ENCODE measurements at places on chromosomes 11 and 22.
A peak's percentile ranks its signal among the peaks of the same experiment; 100 is the strongest.

DNA sequence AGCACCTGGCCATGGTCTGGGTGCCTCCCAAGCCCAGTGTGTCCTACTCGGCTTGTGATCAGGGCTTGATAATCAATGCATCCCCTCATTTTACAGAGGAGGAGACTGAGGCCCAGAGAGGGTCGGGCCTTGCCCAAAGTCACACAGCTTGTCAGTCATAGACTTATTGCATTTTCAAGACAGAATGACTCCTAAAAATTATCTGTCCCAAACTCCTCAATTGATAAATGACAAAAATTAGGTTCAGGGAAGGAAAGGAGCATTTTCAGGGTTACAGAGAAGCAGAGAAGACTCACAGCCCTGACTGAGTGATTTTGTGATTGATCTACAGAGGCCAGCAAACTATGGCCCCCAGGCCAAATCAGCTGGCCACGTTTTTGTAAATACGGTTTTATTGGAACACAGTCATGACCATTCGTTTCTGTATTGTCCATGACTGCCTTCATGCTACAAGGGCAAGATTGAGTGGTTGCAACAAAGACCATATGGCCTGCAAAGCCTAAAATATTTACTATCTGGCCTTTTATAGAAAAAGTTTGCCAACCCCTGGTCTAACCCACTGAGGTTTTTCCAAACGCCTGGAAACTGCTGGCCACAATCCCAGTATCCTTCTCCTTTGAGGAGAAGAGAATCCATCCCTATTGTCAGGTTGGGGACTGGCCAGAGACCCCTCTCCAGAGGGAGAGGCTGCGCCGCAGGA lies 35.1 kb upstream of the NAV2 start:
- DNase-seq = no peak

- no peak overlapping the region for H3K27ac ChIP-seq
- H3K36me3 ChIP-seq = no peaks in the 10 kb centered on the region
- no peak overlapping the region for H3K4me3 ChIP-seq
- H3K27me3 ChIP-seq = peaks cover 14% of the 10 kb centered on the region
- no peaks in the 10 kb centered on the region for H3K4me1 ChIP-seq
These were observed 44.8 kb upstream of the OR9Q1 start for GRCh38 chr11:57978686-57979531.

DNA sequence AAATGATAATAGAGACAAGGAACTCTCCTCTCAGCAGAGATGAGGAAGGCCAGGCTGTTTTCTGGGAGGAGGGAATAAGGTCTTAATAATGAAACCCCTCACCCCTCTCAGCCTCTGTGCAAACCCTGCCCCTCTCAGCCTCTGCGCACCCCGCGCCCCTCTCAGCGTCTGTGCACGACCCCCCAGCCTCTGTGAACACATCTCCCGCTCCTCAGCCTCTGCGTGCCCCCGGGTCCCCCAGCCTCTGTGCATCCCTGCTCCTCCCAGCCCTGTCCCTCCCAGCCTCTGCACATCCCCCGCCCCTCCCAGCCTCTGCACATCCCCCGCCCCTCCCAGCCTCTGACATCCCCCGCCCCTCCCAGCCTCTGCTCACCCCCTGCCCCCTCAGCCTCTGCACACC lies 837.8 kb downstream of the TBC1D22A start:
- peaks cover 2% of the 10 kb centered on the region for H3K36me3 ChIP-seq
- peak overlapping the region; percentile 19 for H3K27ac ChIP-seq
- no peak for DNase-seq
- H3K4me3 ChIP-seq = no peak overlapping the region
- H3K4me1 ChIP-seq = no peaks in the 10 kb centered on the region

DNA sequence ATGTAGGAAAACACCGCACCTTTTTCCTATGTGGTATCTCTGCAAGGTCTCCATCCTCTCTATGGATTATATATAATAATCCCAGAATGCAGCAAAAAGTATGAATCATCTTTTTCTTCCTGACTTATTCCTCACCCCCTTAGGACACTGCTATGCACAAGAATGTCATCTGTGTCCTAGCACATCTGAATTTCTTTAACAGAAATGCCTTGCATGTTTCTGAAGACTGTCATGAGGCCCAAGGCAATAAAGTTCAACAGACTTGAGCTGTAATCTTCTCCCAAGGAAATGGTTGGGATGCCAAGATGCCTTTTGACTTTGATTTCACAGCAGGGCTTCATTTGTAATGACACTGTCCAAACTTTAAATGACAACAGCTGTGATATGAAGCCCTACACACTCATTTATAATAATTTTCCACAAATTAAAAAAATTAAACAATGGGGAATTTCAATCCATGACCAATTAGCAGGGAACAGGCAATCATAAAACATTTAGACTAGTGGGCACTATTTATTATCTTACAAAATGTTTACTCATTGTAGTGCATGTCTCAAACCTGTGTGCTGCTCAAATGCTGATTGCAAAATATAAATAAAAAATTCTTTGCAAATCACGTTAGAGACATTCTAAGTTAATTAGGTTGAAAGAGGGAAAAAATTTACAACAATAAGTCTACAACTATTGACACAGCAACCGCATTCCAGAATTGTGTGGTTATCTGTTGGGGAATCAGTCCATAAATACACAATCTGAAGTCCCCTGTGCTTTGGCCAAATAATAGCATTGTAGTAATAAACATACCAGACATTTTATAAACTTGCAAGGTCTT lies 242.3 kb downstream of the SWAP70 start:
- peaks cover 5% of the 10 kb centered on the region for H3K36me3 ChIP-seq
- no peaks in the 10 kb centered on the region for H3K4me1 ChIP-seq
- no peak overlapping the region for H3K27ac ChIP-seq

DNA sequence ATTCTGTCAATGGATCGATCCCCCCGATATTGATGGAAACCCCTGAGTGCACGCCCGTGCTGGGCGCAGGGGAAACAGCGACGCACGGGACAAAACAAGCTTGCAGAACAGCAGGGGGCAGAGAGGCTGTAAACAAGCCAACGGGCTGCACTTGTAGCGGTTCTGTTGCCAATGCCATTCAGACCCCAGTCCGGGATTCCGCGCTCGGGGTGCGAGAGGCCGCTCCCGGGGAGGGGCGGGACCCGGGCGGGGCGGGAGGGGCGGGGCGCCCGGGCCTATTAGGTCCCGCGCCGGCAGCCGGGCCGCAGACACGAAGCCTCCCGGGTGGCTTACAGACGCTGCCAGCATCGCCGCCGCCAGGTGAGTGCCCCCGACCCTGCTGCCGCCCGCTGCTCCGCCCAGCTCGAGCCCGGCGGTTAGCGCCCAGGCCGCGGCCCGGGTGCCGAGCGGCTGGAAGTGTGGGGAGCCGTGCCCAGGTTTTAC lies at the start of gene BIK:
Gene BIK (plus strand): TSS at position 307 of the 483 bp plus-strand sequence. CDS start 13,273 bp downstream, outside the sequence.
- DNase-seq = peak; percentile 36
- H3K27ac ChIP-seq = no peak within 1 kb of the TSS
- peaks cover 8% of the 10 kb centered on the region for H3K4me1 ChIP-seq
- H3K4me3 ChIP-seq = peak within 1 kb of the TSS; percentile 86
- no peaks in the 10 kb centered on the region for H3K27me3 ChIP-seq

GRCh38 chr11:66267379-66268243 lies 828 bp upstream of the RAB1B start:
- no peaks in the 10 kb centered on the region for H3K27me3 ChIP-seq
- H3K4me3 ChIP-seq = peak overlapping the region; percentile 99
- peak overlapping the region; percentile 99 for H3K27ac ChIP-seq
- DNase-seq = peak; percentile 78
- peaks cover 10% of the 10 kb centered on the region for H3K36me3 ChIP-seq

DNA sequence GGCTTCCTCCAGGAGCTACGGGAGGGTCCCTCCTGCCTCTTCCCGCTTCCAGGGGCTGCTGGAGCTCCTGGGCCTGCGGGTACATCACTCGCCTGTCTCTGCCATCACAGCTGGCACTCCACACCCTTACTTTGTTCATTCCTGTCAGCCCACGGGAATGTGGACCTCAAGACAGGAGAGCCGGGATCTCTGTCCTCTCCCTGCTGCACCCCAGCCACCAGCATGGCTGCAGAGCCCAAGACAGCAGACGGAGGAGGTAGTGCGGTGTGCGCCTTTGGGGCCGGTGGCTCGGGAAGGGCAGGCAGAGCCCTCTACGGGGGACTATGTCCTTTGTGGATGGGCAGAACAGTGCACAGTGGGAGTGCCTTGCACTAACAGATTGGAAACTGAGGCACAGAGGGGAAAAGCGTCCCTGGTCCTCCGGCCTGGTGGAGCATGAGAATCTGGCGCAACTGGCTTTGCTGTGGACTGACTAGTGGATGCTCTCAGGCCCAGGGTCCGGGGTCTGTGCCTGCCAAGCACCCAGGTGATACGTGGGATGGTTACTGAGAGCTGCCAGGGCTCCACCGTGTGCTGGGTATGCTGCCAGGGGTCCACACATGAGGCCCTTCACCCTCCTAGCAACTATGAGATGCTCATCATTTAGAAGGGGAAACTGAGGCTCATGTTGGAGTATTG lies 47.3 kb downstream of the IGF2 start:
- no peak overlapping the region for H3K4me3 ChIP-seq
- H3K27me3 ChIP-seq = peaks cover 10% of the 10 kb centered on the region
- peak overlapping the region; percentile 63 for H3K27ac ChIP-seq
- DNase-seq = no peak
- H3K4me1 ChIP-seq = peaks cover 17% of the 10 kb centered on the region
- H3K36me3 ChIP-seq = no peaks in the 10 kb centered on the region

DNA sequence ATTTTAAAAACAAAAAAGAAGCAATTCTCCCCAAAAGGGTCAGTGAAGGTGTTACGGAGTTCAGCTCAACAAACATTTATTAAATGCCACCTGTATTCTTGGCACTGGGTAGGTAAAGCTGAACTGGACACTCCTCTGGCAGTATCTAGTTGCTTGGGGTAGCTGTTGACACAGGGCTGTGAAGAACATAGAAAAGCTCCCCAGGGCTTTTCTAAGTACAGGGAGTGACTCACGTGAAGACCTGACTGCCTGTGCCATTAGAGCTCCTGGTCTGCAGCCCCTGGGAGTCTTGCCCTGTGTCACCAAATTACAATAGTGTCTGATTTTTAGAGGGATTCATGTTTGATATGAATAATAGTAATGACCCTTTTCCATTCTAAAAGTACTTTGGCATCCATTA lies 43.6 kb downstream of the COA4 start:
- no peak overlapping the region for H3K4me3 ChIP-seq
- peaks cover 4% of the 10 kb centered on the region for H3K4me1 ChIP-seq
- no peak for DNase-seq
- no peak overlapping the region for H3K27ac ChIP-seq
- no peaks in the 10 kb centered on the region for H3K27me3 ChIP-seq

GRCh38 chr11:105574974-105575373 lies 34.9 kb upstream of the GRIA4 start:
- no peak for DNase-seq
- H3K27ac ChIP-seq = no peak overlapping the region
- H3K36me3 ChIP-seq = no peaks in the 10 kb centered on the region
- peaks cover 2% of the 10 kb centered on the region for H3K4me1 ChIP-seq

GRCh38 chr11:37449146-37449545 lies 851.1 kb upstream of the RAG2 start:
- H3K27me3 ChIP-seq = no peaks in the 10 kb centered on the region
- no peak overlapping the region for H3K27ac ChIP-seq
- H3K36me3 ChIP-seq = no peaks in the 10 kb centered on the region
- H3K4me1 ChIP-seq = no peaks in the 10 kb centered on the region
- no peak overlapping the region for H3K4me3 ChIP-seq

DNA sequence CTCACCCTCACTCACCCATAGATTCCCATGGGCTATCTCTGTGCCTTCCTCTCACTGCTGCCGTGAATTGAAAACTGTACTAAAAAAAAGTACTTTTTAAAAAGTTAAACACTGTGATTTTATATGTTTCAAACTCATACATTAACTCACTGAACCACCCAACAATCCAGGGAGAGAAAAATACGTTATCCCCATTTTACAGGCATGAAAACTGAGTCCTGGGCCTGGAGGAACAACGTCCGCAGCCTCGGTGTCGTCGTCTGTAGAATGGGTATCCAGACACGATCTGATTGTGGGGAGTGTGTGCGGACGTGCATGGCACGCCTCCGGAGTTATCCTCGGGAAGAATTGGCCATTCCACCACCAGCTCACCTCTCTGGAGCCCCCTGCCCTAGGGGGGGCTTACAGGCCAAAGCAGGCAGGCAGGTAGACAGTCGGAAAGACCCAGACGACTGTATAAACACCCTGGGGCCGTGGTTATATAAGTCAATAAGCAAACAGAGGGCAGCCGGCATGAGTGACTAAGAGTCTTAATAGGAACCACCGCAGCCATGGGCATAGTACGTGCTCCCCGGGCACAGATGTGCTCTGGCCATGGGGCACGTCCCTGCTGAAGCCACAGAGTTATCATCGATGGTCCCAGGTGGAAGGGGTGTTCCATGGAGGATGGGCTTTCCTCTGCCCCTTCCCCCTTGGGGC lies 7.1 kb upstream of the PDGFB start:
- H3K27me3 ChIP-seq = peaks cover 28% of the 10 kb centered on the region
- peaks cover 17% of the 10 kb centered on the region for H3K4me1 ChIP-seq
- DNase-seq = no peak
- no peaks in the 10 kb centered on the region for H3K36me3 ChIP-seq
- H3K4me3 ChIP-seq = no peak overlapping the region

DNA sequence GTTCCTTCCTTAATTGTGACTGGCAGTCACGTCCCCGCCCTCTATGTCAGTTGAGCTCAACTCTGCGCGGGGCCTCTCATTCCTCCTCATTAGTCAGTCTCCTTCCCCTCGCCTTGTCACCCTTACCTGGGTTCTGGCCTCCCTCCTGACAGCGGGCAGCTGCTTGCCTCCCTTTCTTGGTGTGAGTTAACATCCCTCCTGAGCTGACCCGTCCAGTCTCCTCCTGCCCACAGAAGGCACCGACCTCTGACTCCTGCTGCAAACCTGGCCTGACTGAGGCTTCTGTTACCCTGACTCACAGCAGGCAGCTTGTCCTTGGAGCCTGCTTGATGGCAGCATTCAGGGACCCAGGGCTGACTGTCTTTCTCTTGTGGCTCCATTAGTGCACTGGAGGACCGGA lies 45.2 kb downstream of the GRIK4 start:
- H3K27me3 ChIP-seq = peaks cover 58% of the 10 kb centered on the region
- H3K27ac ChIP-seq = no peak overlapping the region
- no peak overlapping the region for H3K4me3 ChIP-seq
- H3K4me1 ChIP-seq = peaks cover 9% of the 10 kb centered on the region
- DNase-seq = no peak

DNA sequence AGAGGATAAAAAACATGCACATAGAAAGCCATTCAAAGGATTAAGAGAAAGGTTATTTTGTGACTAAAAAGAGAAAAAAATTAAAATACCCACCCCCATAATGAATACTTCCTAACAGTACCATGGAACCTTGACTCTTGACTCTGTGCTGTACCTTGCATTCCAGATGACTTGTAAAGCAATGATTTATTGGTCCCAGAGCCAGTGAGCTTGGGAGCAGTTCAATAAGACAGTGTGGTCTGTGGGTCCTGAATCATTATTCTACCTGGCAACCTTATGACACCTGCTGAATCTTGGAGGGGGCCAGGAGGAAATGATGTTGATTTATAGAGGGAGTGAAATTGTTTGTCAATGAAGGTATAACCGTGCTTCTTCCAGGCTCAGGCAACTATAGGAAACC lies 34.2 kb upstream of the PAX6 start:
- DNase-seq = no peak
- no peak overlapping the region for H3K27ac ChIP-seq
- no peaks in the 10 kb centered on the region for H3K4me1 ChIP-seq
- H3K36me3 ChIP-seq = no peaks in the 10 kb centered on the region
- peaks cover 58% of the 10 kb centered on the region for H3K27me3 ChIP-seq

GRCh38 chr11:31246451-31247165 lies 122.9 kb downstream of the DCDC1 start:
- H3K27me3 ChIP-seq = peaks cover 17% of the 10 kb centered on the region
- no peak for DNase-seq
- H3K4me3 ChIP-seq = no peak overlapping the region
- no peaks in the 10 kb centered on the region for H3K4me1 ChIP-seq
- no peak overlapping the region for H3K27ac ChIP-seq
